ENCODE measurements at places on chromosomes 5 and 9. TPM values are rescaled to one million over a fixed set of nuclear protein-coding genes. Genes with fewer than 3 reads are reported as not detected.

The AK6 gene
- total RNA-seq, result 85.7 TPM

The PLPP1 gene
- 5.2 TPM for total RNA-seq

The HK3 gene
- total RNA-seq, result not detected

The ESM1 gene
- total RNA-seq, result not detected

The CEL gene
- total RNA-seq, result 1.8 TPM

The CAVIN4 gene
- total RNA-seq, result 0.68 TPM

The IL31RA gene
- total RNA-seq, result not detected

The SHOC1 gene
- not detected for total RNA-seq

The NEUROG1 gene
- not detected for total RNA-seq

DNA sequence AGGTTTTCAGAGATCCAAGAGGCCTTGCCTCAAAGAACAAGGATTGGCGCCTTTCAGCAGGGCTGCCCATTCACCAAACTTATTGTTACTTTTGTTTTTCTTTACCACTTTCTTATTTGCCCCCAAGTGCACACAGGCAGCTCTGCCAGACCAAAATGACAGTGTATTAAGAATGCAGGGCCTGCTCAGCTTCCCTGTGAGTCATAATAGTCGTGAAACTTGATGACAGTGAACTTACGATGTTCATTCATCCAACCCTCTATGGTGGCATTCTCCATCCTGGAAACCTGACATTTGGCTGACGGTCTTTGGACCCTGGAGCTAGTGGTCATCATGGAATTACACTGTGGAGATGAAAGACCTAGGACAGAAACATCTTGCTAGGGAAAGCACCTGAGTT lies 44.3 kb downstream of the UBE2QL1 start:
- no peak for DNase-seq

- DNase-seq, result no peak
These were observed 562.7 kb upstream of the DAP start for GRCh38 chr5:11323761-11324160.

DNA sequence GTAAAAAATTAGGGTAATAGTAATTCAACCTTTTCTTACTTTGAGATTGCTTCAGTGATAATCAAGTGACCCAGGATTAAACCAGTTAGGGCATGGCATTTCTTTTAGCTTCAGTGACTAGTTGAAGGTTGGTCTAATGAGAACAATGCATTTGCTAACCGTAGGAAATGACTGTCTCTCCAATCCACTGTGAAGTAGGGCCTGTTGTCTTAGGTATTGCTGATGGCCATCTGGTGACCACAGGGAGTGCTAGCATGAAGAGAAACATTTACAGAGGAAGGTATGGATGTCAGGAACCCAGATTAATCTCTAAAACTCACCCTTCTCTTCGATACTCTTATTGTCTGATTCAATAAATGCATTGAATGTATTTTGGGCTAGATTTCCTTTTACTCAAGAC lies 535.9 kb upstream of the SEMA6A start:
- DNase-seq, result no peak

- no peak for DNase-seq
These were observed 2.2 kb upstream of the NPR3 start for GRCh38 chr5:32708949-32709348.

- DNase-seq, result no peak
These were observed 69.2 kb downstream of the ANGPTL2 start for GRCh38 chr9:127053057-127053821.

GRCh38 chr5:179900711-179901110 lies 7.0 kb downstream of the TBC1D9B start:
- DNase-seq, result no peak

DNA sequence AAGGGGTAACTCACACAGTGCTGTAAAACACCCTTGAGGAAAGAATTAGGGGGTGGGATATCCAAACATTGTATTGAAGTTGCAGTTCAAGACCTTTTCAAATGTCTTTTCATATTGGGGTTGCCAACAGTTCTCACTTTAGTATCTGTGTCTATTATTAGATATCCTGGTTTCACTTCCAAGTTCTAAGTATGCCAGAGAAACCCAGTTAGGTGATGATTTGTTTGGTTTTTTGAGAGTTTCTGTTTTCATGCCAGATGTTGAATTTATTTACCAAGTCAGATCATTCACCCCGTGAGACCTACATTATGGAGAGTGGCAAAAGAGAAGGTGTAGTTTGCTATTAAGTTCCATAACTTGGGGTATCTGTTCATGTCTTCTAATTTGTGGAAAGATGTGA lies 64.5 kb downstream of the C9orf152 start:
- peak; percentile 91 for DNase-seq

GRCh38 chr5:121797681-121798518 lies 53.8 kb upstream of the FTMT start:
- DNase-seq, result no peak

- DNase-seq, result no peak
These were observed 31.9 kb upstream of the SPARC start for GRCh38 chr5:151718646-151719045.

DNA sequence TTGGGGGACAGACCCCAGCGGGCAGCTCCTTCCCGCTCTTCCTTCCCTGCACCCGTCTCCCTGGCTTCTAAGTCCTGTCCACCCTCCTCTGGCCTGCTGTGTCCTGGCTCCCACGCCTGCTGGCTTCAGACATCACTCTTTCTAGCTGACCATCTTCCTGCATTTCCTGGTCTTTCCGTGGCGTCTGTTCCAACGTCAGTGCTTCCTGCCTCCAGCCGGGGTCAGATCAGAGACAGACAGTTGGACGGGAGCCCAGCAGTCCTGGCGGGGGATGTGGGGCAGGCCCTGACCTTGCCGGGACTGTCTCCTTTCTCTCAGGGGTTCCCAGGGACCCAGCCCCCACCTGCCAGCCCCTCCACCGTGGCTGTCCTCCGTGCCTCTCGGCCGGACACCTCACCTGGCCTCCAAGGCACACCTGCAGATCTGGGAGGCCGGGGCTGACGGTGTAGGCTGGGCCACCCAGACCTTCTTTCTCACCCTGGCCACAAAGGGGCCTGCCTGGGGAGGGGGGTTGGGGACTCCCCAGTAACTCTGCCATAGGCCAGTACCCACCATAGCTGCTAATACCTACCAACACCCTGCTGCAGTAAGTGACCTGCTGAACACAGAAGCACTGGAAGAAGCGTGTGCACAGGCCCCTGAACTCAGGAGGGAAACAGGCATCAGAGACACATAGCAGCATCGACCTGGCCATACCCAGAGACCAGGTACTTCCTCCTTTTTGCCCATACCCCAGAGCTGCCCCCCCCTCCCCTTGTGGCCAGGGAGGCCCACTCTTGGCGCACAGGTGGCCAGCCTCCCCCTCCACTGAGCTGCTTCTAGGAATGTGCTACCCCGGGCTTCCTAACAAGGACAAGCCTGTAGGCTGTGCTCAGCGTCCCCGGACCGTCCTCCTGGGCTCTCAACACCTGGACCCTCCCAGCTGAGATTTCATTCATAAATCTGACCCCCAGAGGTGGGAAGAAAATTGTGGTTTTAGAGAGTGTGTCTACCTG lies 5.1 kb downstream of the NRARP start:
- DNase-seq, result peak; percentile 27

GRCh38 chr9:14769230-14769571 lies 46.7 kb upstream of the CER1 start:
- peak; percentile 61 for DNase-seq

DNA sequence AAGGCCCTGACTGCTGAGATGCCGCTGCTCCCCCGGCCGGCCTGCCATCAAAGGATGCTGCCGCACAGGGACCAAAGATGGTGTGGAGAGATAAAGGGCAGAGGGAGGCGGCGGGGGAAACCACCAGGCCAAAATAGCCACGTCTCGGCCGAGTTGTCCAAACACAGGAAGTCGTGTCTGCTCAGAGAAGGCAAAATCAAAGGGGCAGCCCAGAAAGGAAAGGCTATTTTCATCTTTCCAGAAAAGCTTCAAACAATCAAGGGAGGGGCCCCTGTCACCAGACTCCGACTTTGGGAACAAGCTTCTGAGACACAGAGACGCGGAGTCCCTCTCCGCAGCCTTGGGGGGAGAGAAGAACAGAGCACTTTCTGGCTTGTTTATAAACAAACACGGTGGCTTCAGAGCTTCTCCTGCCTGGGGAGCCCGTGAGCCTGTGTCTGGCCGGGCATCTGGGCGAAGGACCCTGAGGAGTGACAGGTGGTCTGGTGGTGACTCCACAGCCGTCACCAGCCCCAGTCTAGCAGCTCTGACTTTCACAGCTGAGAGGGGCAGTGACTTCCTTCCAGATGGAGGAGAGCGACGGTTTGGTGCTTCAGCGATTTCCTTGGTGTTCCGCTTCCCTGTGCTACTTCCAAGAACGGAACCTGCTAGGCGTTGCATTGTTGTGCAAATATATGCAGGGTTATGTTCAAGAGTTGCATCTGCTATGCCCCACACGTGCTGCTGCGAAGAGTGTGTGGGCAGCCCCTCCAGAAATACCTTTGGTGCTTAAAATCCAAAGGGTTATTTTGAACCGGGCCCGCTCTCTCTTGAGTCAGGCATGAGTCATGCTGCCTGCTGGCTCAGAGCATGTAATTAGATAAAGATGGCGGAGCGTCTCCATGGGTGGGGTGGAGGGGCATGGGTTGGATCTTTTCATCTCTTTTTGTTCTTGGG lies 24.0 kb downstream of the ADAMTSL2 start:
- DNase-seq, result peak; percentile 72

- no peak for DNase-seq
These were observed 386.2 kb downstream of the PRDM9 start for GRCh38 chr5:23893561-23893960.

GRCh38 chr9:117777823-117778222 lies 73.6 kb downstream of the TLR4 start:
- no peak for DNase-seq

- no peak for DNase-seq
These were observed 14.2 kb upstream of the CCDC180 start for GRCh38 chr9:97293207-97293721.

GRCh38 chr5:161846746-161847145 lies 1.2 kb upstream of the GABRA1 start:
- DNase-seq, result no peak

Data from OCI-LY7 (cell line).